ENCODE measurements at places on chromosomes 1 and 21. TPM values are rescaled to one million over a fixed set of nuclear protein-coding genes. Genes with fewer than 3 reads are reported as not detected.

GRCh38 chr1:51612447-51612961, 4.4 kb upstream of the OSBPL9 start:
- H3K4me1 ChIP-seq: peaks cover 3% of the 10 kb centered on the region
- H3K27me3 ChIP-seq: no peaks in the 10 kb centered on the region
- H3K4me3 ChIP-seq: no peak overlapping the region
- no peaks in the 10 kb centered on the region for H3K36me3 ChIP-seq

DNA sequence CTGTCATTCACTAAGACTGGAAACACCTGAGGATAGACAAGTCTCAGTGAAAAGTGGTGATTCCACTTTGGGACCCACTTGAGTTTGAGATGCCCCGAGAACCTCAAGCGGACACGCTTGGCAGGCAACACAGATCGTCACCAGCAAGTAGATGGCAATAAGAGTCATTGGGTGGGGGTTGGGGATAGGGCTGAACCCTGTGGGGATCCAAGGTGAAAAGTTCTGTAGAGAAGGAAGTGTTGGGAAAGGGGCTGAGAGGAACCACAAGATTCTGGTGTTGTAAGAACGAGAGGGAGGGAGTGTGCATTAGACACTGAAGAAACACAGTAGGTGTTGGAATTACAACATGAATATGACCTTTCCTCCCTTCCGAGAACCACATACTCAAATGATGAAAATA, 45.4 kb upstream of the TDRD10 start:
- H3K4me1 ChIP-seq: no peaks in the 10 kb centered on the region
- H3K4me3 ChIP-seq: no peak overlapping the region
- no peak for DNase-seq
- H3K27me3 ChIP-seq: no peaks in the 10 kb centered on the region

The KCNE2 gene
- not detected for total RNA-seq

The NEGR1 gene
- 10.2 TPM for total RNA-seq

The KIF17 gene
- total RNA-seq: 4.9 TPM

The LCA5L gene
- total RNA-seq: 4.3 TPM

The H3-3A gene
- total RNA-seq: 524 TPM
